ENCODE measurements at places on chromosomes 5 and 9.
A peak's percentile ranks its signal among the peaks of the same experiment; 100 is the strongest.

- DNase-seq, result no peak
These were observed 52.4 kb upstream of the TRAF1 start for GRCh38 chr9:120978987-120979386.

GRCh38 chr9:73022353-73022752 is 69.5 kb upstream of the ALDH1A1 start:
- no peak for DNase-seq

- DNase-seq, result no peak
These were observed 81.8 kb downstream of the FBXO38 start for GRCh38 chr5:148465381-148466235.

DNA sequence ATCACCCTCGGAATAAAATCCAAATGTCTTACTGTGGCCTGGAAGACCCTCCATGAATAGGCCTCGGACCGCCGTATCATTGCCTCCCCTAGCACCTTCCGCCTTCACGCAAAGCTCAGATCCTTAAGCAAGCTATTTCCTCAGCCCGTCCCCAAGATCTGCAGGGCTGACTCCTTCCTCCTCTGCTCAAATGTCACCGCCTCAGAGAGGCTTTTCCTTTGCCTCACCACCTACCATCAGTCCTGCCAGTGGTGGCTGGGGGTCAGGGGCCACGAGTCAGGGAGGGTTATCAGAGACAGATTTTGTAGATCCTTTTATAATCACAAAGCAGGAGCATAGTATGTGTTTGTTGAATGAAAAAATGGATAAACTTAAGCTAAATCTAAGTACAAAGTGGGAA is 74.4 kb upstream of the KIF2A start:
- no peak for DNase-seq

- DNase-seq, result peak; percentile 81
These were observed 47.1 kb upstream of the CTSL start for GRCh38 chr9:87678650-87679355.

DNA sequence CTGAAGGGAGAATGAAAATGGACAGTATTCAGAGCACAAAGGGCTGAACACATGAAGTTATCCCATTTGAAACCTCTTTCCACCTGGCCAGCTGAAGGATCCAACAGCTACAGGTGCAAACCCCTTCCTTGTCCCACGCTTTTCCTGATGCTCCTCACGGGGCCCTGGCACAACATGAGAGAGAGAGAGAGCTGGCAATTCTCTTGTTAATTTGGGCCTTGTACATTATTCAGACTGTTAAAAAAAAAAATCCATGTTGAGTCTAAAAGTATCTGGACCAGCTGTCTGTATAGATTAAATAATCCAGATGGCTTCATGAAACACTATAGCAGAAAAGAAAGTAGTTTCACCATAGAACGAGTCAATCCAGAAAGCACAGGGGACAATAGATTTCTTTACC is 74.1 kb downstream of the HMHB1 start:
- DNase-seq, result no peak

GRCh38 chr5:11998397-11998796 is 94.2 kb upstream of the CTNND2 start:
- no peak for DNase-seq

- no peak for DNase-seq
These were observed 26.5 kb downstream of the OXCT1 start for GRCh38 chr5:41843456-41844370.

DNA sequence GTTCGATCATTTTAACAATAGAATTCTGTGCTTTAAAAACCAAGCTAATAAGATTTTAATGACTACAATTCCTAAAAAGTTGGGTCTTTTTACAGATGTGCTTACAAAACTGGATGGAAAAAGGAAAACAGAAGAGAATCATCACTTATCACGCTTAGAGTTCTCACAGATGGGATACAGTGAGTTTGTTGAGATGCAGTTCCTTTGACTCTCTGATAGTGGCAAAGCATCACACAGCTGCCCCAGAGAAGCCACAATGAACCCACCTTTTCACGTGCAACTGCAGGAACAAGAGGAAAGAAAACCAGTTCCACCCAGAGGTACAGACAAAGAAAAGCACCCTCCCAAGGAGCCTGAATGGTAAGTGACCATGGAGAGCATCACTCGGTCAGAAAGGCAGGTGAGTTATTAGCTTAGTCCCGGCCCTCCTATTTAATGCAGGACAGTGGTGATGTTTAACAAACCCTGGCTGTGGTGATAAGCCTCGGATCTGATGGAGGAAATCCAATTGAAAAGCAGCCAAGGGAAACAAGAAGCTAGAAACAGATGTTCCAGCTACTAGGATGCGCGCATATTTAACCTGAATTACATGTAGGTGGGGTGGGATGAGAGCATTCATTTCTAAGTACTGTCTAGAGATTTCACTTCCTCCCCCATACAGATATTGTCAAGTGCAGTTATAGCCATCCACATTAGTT is 167.7 kb downstream of the TARS1 start:
- DNase-seq, result no peak

Measured in sigmoid colon (tissue), 7 donors.